ENCODE measurements at places on chromosomes 5 and 9. TPM values are rescaled to one million over a fixed set of nuclear protein-coding genes. Genes with fewer than 3 reads are reported as not detected.

Gene SPATA31E1
- not detected for total RNA-seq

Gene PROP1
- not detected for total RNA-seq

Gene HMGCS1
- total RNA-seq = 50.6 TPM

Gene CCL21
- total RNA-seq = 15.7 TPM

Gene ZBTB26
- 3.7 TPM for total RNA-seq

Gene ALDOB
- not detected for total RNA-seq

Gene EFNA5
- total RNA-seq = 8.4 TPM

Gene SMIM32
- total RNA-seq = under 0.01 TPM

Gene ANKRD20A1
- total RNA-seq = not detected

Gene TMCO6
- 2.6 TPM for total RNA-seq

Gene SLC36A3
- not detected for total RNA-seq

Gene PCDHA6
- total RNA-seq = under 0.01 TPM

Gene IL3
- total RNA-seq = not detected

Gene RHOBTB3
- total RNA-seq = 640 TPM

Gene TPPP
- 3.7 TPM for total RNA-seq

Gene SOHLH1
- total RNA-seq = under 0.01 TPM

Gene PDE8B
- 1.0 TPM for total RNA-seq

Gene SPDL1
- total RNA-seq = 8.4 TPM

Gene EGFLAM
- total RNA-seq = 41.8 TPM

Gene ARHGEF37
- total RNA-seq = 2.1 TPM

Gene KLHL3
- total RNA-seq = 4.2 TPM

Gene PDGFRB
- total RNA-seq = 86.6 TPM

Gene CARTPT
- not detected for total RNA-seq

Gene DMRT3
- total RNA-seq = under 0.01 TPM

Gene LCN1
- not detected for total RNA-seq

Gene PCDHB7
- 2.1 TPM for total RNA-seq

Gene OR13C9
- not detected for total RNA-seq

Gene CD180
- 1.0 TPM for total RNA-seq

Gene FOXD4L3
- total RNA-seq = not detected

Gene PPP2R2B
- 4.7 TPM for total RNA-seq

Gene CCNJL
- total RNA-seq = 3.1 TPM

Gene MYOT
- 54.8 TPM for total RNA-seq

Gene ABO
- total RNA-seq = under 0.01 TPM

Gene CCNB1
- 34.4 TPM for total RNA-seq

Gene CD14
- 39.7 TPM for total RNA-seq

Gene RLN2
- not detected for total RNA-seq

Gene RABGAP1
- 55.8 TPM for total RNA-seq

Gene WDR38
- not detected for total RNA-seq

Gene LCN9
- total RNA-seq = not detected

Gene TUBB4B
- total RNA-seq = 97.1 TPM

Gene CCNH
- total RNA-seq = 51.7 TPM

Gene IRX4
- under 0.01 TPM for total RNA-seq

Gene DNAJB5
- 14.1 TPM for total RNA-seq

Gene NR5A1
- total RNA-seq = not detected

Gene PLCXD3
- 0.52 TPM for total RNA-seq

Gene FKBP15
- total RNA-seq = 11.5 TPM

Gene OBP2B
- total RNA-seq = not detected

Gene STKLD1
- total RNA-seq = 1.0 TPM

Gene PROB1
- total RNA-seq = 23.5 TPM

Gene PCDH12
- total RNA-seq = 12.0 TPM

Gene MZB1
- 0.52 TPM for total RNA-seq

Gene GDA
- 0.52 TPM for total RNA-seq

Gene SOX30
- not detected for total RNA-seq

Data from skeletal muscle tissue (tissue), 5 donors.